ENCODE measurements at places on chromosomes 2 and 18.

- no peak for DNase-seq
These were observed 113.7 kb upstream of the SMAD7 start for GRCh38 chr18:49064421-49064820.

- no peak for DNase-seq
These were observed 84.9 kb downstream of the CMPK2 start for GRCh38 chr2:6780765-6781274.

- no peak for DNase-seq
These were observed 3.7 kb upstream of the GAREM2 start for GRCh38 chr2:26169226-26169625.

GRCh38 chr2:196338440-196338839 is 167.1 kb upstream of the STK17B start:
- DNase-seq = no peak

GRCh38 chr2:55232863-55233657 is 572 bp downstream of the RPS27A start:
- no peak for DNase-seq

DNA sequence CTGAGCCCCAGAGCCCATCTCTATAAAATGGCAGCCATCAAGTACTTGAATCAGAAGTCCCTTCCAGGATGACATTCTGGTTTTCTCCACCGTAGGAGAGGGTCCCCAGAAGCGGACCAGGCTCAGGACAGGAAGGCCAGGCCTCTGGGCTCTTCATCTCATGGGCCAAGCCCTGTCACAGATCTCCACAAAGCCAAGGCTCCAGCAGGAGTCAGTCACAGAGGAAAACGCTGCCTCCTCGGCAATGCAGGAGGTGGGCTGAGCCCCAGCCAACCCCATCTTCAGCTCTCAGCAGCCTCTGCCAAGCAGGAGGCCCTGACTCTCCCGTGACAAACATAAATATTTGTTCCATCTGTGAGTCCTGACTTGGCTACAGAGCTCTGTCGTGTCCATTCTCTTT is 39.4 kb upstream of the GPAT2 start:
- no peak for DNase-seq

- no peak for DNase-seq
These were observed 323.9 kb upstream of the NRP2 start for GRCh38 chr2:205358351-205358815.

- no peak for DNase-seq
These were observed 462.7 kb downstream of the METTL4 start for GRCh38 chr18:2108591-2108990.

- no peak for DNase-seq
These were observed 579.4 kb upstream of the ID2 start for GRCh38 chr2:8102470-8102869.

GRCh38 chr18:48674758-48675351 is 136.0 kb downstream of the CTIF start:
- no peak for DNase-seq

DNA sequence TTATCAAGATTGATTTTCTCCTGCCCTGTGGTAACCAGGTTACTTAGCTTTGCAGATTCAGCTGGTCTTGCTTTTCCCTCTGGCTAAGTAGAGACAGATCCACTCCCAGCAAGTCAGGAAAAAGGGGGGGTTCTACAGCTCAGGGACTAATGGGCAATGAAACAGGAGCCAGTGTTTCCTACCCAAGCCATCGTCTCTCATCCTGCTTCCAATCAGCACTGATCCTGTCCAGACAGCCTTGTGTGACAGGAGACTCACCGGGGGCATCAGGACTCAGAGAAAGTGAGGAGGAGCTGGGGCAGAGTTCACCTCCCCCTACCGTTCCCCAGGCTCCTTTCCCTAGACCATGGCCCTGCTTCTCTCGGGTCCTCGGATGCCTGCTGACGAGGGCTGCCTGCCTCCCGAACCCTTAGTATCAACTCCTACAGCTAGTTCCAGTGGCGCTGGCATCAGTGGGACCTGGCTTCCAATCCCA is 307.6 kb downstream of the ALK start:
- DNase-seq = no peak

- no peak for DNase-seq
These were observed 37.7 kb downstream of the NETO1 start for GRCh38 chr18:72830109-72830508.

DNA sequence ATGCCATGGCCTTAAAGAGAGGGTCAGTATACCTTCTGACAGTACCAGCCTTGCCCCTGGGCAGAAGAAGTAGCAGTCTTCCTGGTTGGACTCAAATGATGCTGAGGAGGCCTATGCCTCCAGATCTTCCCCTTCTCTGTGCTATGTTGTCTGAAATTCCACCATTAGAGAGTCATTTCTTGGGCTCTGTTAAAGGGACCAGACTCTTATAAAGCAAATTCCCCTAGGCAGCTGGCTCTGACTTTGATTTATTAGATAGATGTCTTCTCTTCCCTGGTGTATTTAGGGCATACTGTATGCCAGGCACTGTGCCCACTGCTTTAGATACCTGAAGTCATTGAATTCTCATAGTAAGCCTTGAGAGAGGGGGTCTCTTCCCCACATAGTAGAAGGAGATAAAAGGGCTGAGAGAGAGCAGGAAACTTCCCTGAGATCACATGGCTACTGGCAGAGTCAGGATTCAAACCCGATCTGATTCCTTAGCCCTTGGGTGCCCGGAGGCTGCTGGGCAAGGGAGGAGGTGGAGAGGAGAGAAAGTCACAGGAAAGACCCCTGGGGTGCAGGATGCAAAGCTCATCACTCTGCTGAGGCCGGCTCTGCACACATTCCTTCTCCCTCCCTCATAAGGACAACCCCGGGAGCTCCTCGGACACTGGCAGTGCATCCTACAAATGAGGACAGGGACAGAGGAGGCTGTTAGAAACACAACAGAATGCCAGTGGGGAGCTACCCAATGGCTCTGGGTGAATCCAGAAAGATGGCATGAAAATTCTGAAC is 23.0 kb downstream of the COPS9 start:
- no peak for DNase-seq

DNA sequence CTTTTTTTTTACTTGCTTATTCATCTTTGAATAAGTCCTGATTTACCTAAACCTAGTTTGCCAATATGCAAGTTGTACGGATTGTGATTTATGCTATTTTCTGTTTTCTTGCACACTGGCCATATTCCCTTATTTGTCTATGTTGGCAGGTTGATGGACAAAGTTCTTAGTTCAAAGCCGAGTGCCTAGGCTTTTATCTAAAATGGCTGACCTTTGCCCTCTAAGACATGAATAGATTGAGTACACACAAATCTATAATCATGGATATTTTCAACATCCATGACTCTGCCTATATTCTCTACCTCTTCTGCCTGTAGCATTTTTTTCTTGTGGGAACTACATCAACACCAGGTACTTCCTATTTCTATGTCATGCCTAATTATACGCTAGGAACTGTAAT is 171.7 kb downstream of the TMEFF2 start:
- no peak for DNase-seq

DNA sequence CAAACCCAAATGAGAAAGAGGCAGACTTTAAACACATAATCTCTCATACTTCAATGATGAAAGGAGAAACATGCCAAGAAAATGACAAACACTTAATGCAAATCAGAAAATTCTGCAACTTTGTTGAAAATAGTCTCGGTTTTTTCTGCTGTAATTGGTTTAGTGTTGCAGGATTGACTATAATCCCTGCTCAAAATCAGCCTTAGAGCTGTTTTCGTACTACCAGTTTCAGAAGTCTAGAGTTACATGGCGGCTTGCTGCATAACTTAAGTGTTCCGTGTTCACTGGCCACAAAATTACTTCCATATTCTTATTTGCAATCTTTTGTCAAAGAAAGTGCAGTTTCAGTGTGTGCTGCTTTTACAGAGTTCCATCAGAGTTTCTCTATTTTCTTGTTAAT is 48.9 kb upstream of the ITGAV start:
- no peak for DNase-seq

GRCh38 chr2:7999683-8000476 is 682.0 kb upstream of the ID2 start:
- no peak for DNase-seq

DNA sequence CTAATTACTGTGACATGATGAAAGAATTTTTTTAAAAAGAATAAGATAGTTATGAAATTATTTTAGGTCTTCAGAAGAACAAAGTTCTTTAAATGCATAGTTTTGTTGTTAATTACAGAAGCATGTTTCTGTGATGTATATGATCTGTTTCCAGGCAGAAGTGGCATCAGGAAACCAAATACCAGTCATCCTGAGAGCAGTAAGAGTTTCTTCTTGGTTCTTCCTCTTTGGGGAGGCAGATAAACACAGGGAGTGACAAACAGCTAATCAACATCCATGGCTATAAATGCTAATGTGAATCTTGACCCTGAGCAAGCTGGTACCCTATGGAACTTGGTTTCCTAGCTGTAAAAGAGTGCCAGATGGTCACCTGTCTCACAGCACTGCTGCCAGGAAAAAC is 29.2 kb downstream of the WIPF1 start:
- DNase-seq = no peak

GRCh38 chr2:171524018-171524401 is 1.7 kb downstream of the CYBRD1 start:
- DNase-seq = no peak

GRCh38 chr2:190486037-190486623 is 48.4 kb downstream of the NEMP2 start:
- no peak for DNase-seq

DNA sequence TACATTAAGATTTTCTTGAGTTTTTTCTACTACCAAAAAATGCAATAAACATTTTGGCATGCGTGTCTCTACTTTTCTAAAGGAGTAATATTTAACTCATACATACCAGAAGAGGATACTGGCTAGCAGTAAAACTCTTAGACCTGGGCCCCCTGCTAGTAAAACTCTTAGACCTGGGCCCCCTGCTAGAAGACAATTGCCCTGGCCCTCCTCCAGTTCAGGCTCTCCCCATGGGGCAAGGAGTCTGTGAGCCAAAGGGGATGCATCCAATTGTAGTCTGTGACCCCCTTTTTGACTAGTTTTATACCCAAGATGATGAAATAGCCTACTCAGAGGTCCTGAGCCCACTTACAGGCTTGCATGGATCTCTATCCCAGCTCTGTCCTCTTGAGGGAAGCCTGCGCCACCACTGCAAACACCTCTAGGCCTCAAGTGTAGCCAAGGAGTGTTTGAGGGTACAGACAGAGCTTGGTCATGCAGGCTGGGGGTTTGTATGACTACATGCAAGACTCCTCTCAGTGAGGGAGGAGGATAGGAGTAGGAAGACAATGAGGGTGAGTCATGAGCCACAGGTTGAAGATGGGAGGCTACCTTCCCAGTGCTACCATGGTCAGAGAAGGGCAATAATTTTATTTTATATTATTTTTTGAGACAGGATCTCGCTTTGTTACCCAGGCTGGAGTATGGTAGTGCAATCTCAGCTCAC is 45.2 kb upstream of the PGAP1 start:
- no peak for DNase-seq

GRCh38 chr2:36696533-36696932 is at the start of gene VIT:
VIT (plus strand) TSS chr2:36696707; CDS start chr2:36716371, 19,664 bp downstream.
- DNase-seq = no peak

GRCh38 chr2:104412384-104412783 is 441.5 kb upstream of the POU3F3 start:
- DNase-seq = no peak

DNA sequence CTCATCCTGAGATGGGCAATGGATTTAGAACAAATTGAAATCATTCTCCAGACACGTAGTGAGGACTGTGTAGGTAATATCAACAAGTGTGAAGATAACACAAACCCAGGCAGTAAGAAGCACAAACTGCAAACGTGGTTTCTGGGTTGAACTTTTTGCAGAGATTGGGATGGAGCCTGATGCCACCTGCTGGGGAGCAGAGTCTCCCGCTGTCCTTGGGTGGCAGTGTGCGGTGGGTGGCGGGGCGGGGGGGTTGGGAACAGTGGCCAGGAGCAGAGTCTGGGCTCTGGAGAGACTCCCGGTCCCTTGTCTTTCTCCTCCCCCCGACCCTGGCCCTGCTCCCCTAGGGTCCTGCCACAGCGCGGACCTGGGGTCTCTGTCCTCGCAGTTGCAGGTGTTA is 19.5 kb downstream of the TRAF3IP1 start:
- DNase-seq = no peak

DNA sequence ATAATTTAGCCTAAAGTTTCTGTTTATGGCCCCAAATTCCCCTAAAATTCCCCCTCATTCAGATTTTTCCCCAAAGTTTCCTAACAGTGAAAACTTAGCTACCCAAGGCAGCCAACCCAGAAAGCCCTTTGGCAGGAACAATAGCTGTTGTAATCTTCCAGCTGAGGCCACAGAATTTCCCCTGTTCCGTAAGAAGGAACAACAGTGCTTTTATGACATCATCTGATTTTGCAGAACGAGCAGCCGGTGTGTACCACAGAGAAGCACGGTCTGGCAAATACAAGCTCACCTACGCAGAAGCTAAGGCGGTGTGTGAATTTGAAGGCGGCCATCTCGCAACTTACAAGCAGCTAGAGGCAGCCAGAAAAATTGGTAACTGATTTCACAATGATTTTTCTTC is 6.3 kb downstream of the TNFAIP6 start:
- DNase-seq = no peak

DNA sequence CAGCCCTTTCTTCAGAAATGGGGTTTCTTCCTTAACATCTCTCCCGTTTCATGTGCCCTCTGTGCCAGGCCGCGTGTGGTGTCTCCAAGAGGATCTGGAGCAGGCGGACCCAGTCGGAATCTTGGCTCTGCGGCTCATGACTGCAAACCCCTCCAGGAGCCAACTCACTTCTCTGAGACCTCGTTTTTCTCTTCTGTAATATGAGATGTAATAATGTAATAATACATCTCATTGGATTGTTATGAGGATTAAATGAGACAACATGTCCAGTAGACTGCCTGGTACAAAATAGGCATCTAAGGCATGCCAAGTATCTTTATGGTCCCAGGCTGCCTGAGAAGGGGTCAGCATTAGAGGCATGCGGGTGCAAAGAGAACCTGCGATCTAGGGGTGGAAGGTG is 221.3 kb upstream of the REV1 start:
- DNase-seq = no peak

DNA sequence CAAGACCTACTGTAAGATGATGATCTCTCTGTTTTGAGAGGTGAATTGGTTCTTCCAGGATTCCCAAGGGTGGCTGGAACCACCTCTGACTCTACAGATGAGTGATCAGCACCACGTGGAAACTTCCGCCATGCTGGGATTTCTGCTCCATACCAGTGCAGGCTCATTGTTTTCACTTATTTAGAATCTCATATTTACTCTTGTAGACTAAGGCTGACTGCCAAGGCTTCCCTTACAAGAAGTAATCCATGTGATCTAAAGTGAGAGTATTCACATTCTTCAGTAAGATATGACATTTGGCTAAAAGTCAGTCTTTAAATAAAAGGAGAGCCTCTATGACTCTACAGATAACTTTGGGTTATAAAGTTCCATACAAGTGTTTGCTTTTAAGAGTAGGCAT is 322.9 kb upstream of the RAB12 start:
- DNase-seq = no peak

- DNase-seq = no peak
These were observed 127.5 kb upstream of the CTAGE1 start for GRCh38 chr18:22545066-22545760.

GRCh38 chr2:186889101-186889879 is 40.3 kb upstream of the ZSWIM2 start:
- DNase-seq = no peak

GRCh38 chr2:85905187-85905666 is 16.4 kb upstream of the ST3GAL5 start:
- DNase-seq = no peak

GRCh38 chr2:201264472-201265173 is 4.3 kb downstream of the CASP8 start:
- DNase-seq = no peak

GRCh38 chr2:146388757-146389156 is 1456.1 kb upstream of the ACVR2A start:
- DNase-seq = no peak

Data from stimulated activated CD8-positive, alpha-beta memory T cell treated with anti-CD3 and anti-CD28 coated beads, Interleukin-15, amount 100 ng/mL, for 24 hours (primary cell).